T-cell (primary cell): ENCODE measurements at places on chromosomes 4 and X. TPM values are rescaled to one million over a fixed set of nuclear protein-coding genes. Genes with fewer than 3 reads are reported as not detected.

GRCh38 chr4:95086551-95086950, 328.8 kb downstream of the BMPR1B start:
- H3K27me3 ChIP-seq: no peaks in the 10 kb centered on the region
- no peak for DNase-seq
- H3K27ac ChIP-seq: no peak overlapping the region

DNA sequence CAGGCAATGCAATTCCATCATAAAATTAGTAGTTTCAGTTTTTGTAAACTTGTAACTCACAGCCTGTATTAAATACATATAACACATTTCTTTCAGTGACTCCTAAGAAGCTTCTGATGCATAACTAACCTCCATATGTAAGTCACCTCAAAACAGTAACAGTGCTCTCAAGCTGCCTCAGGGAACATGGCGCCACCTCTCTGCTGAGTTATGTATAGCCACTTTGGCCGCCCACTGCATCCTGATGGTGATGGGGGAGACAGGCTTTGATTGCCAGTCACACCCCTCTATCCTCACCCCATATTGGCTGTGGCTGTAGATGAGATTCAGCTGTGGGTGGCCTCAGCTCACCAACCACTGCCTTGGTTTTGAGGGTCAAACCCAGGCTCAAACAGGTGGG, 54.3 kb downstream of the LRBA start:
- H3K4me1 ChIP-seq: no peaks in the 10 kb centered on the region
- DNase-seq: no peak
- no peaks in the 10 kb centered on the region for H3K36me3 ChIP-seq

DNA sequence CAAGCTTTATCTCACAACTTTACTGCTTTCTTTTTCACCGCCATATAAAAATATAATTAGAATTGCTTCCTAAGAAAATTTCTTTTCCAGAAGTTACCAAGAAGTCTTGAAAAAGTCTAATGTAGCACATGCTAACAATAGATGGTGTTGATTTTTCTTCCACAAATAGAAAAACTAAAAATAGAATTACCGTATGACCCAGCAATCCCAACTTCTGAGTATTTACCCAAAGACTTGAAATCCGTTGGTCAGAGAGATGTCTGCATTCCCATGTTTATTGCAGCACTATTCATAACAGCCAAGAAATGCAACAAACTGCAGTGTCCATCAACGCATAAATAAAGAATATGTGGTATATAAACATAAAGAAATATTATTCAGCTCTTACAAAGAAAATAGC, 17.8 kb upstream of the EDNRA start:
- H3K36me3 ChIP-seq: no peaks in the 10 kb centered on the region
- H3K4me3 ChIP-seq: no peak overlapping the region
- no peak for DNase-seq
- H3K27ac ChIP-seq: no peak overlapping the region
- no peaks in the 10 kb centered on the region for H3K27me3 ChIP-seq
- no peaks in the 10 kb centered on the region for H3K4me1 ChIP-seq

- H3K4me3 ChIP-seq: no peak overlapping the region
- no peak for DNase-seq
- no peaks in the 10 kb centered on the region for H3K27me3 ChIP-seq
- H3K36me3 ChIP-seq: no peaks in the 10 kb centered on the region
- H3K27ac ChIP-seq: peak overlapping the region; percentile 95
Measured at GRCh38 chr4:186203406-186203805, 12.0 kb downstream of the CYP4V2 start.

Gene THAP9
- 4.1 TPM for total RNA-seq

GRCh38 chr4:40763228-40763716, 13.5 kb downstream of the NSUN7 start:
- no peak overlapping the region for H3K4me3 ChIP-seq
- no peaks in the 10 kb centered on the region for H3K27me3 ChIP-seq
- H3K27ac ChIP-seq: no peak overlapping the region
- DNase-seq: no peak

Gene PF4V1
- not detected for total RNA-seq

Gene PAGE1
- not detected for total RNA-seq

Gene TRIM61
- 1.9 TPM for total RNA-seq

- H3K27ac ChIP-seq: no peak overlapping the region
- H3K4me3 ChIP-seq: no peak overlapping the region
- no peaks in the 10 kb centered on the region for H3K4me1 ChIP-seq
- H3K36me3 ChIP-seq: no peaks in the 10 kb centered on the region
- no peaks in the 10 kb centered on the region for H3K27me3 ChIP-seq
Measured at GRCh38 chr4:104719539-104720230, 225.0 kb upstream of the CXXC4 start.

DNA sequence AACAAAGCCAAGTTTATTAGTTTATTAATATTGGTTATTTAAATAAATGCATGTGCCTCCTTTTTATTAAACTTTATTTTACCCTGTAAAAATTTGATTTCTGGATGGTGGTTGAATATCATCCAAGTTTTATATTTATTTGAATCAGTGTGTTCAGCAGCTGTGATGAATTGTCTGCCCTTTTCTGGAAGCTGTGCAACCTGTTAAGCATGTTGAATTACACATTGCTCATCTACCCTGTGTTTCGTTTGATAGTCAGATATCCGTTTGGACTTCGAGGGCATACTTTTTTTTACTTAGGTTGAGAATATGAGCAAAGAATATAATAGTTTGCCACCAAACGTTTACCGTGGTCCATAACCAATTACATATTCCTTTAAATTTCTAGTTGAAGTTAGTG, 95.8 kb upstream of the TENM3 start:
- peaks cover 12% of the 10 kb centered on the region for H3K27me3 ChIP-seq
- H3K4me1 ChIP-seq: no peaks in the 10 kb centered on the region
- H3K4me3 ChIP-seq: no peak overlapping the region
- H3K27ac ChIP-seq: no peak overlapping the region

- H3K36me3 ChIP-seq: no peaks in the 10 kb centered on the region
- H3K27me3 ChIP-seq: peaks cover 25% of the 10 kb centered on the region
- H3K4me1 ChIP-seq: no peaks in the 10 kb centered on the region
- no peak overlapping the region for H3K27ac ChIP-seq
Measured at GRCh38 chr4:140579278-140579677, 10.5 kb upstream of the UCP1 start.

GRCh38 chr4:139521754-139522401, 34.1 kb downstream of the SETD7 start:
- H3K4me3 ChIP-seq: no peak overlapping the region
- peaks cover 17% of the 10 kb centered on the region for H3K4me1 ChIP-seq
- H3K36me3 ChIP-seq: peaks cover 2% of the 10 kb centered on the region
- H3K27me3 ChIP-seq: no peaks in the 10 kb centered on the region
- no peak for DNase-seq
- no peak overlapping the region for H3K27ac ChIP-seq

DNA sequence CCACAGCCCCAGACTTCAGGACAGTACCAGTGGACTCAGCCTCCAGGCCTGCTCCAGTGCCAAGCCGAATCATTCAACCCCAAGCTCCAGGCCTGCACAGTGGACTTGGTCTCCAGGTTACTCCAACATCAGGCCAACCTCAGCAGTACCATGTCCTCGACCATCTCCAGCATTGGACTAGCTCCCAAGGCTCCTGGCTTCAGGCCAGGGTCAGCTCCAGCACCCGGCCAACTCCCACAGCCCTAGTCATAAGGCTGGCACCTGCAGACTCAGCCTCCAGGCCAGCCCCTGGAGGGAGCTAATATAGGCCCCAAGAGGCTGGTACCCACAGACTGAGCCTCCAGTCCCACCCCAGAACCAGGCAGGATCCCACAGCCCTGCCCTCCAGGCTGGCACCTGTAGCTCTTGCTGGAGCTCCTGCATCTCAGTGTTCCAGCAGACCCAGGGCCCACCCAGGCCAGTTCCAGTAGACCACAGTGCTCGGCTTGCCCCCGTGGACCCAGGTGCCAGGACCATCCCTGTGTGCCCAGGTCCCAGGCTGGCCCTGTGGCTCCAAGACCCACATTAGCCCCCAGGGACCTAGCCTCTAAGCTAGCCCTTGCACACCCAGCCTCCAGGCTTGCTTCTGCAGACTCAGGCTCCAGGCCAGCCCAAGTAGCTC, 25.6 kb downstream of the ZMAT1 start:
- no peaks in the 10 kb centered on the region for H3K27me3 ChIP-seq
- DNase-seq: no peak
- no peaks in the 10 kb centered on the region for H3K36me3 ChIP-seq
- H3K4me3 ChIP-seq: no peak overlapping the region

Gene CYP4V2
- 30.3 TPM for total RNA-seq

DNA sequence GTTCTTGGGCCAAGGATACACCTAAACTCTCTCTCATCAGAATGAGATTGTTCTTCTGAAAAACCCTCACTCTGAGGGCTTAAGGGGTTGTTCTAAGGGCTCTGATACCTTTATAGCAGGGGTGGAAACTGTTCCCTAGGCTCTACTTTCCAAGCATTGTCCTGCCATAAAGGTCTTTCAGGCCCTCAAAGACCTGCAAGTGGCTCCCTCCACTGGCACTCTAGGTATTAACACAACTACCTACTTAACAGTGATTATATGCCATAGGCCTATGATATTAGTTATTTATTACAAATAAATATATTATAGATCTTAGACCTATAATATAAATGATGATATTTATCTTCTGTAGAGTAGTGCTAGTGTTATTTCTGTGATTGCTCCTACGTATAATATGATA, 473.7 kb upstream of the RPS6KA3 start:
- H3K27ac ChIP-seq: no peak overlapping the region
- H3K4me1 ChIP-seq: no peaks in the 10 kb centered on the region
- no peak overlapping the region for H3K4me3 ChIP-seq
- H3K27me3 ChIP-seq: no peaks in the 10 kb centered on the region

Gene MAGEA4
- total RNA-seq: not detected

- H3K27me3 ChIP-seq: no peaks in the 10 kb centered on the region
- H3K4me1 ChIP-seq: peaks cover 9% of the 10 kb centered on the region
- H3K27ac ChIP-seq: no peak overlapping the region
- H3K36me3 ChIP-seq: no peaks in the 10 kb centered on the region
- no peak overlapping the region for H3K4me3 ChIP-seq
Measured at GRCh38 chrX:15497865-15498264, 2.7 kb upstream of the BMX start.

GRCh38 chr4:148443512-148444295, 1.5 kb upstream of the NR3C2 start:
- no peak for DNase-seq
- H3K4me3 ChIP-seq: peak overlapping the region; percentile 95
- peak overlapping the region; percentile 92 for H3K27ac ChIP-seq
- H3K36me3 ChIP-seq: no peaks in the 10 kb centered on the region
- H3K27me3 ChIP-seq: peaks cover 10% of the 10 kb centered on the region
- peaks cover 18% of the 10 kb centered on the region for H3K4me1 ChIP-seq

Gene LGI2
- total RNA-seq: not detected

Gene SMIM10L2A
- total RNA-seq: 3.2 TPM

Gene ANXA10
- total RNA-seq: not detected

- H3K4me3 ChIP-seq: no peak overlapping the region
- no peak overlapping the region for H3K27ac ChIP-seq
- DNase-seq: no peak
- no peaks in the 10 kb centered on the region for H3K4me1 ChIP-seq
- no peaks in the 10 kb centered on the region for H3K27me3 ChIP-seq
- H3K36me3 ChIP-seq: no peaks in the 10 kb centered on the region
Measured at GRCh38 chrX:85309717-85310116, 65.9 kb downstream of the ZNF711 start.

- no peaks in the 10 kb centered on the region for H3K4me1 ChIP-seq
- no peak for DNase-seq
- H3K27me3 ChIP-seq: no peaks in the 10 kb centered on the region
- H3K36me3 ChIP-seq: no peaks in the 10 kb centered on the region
- H3K27ac ChIP-seq: no peak overlapping the region
Measured at GRCh38 chr4:5217421-5217820, 166.1 kb downstream of the STK32B start.

DNA sequence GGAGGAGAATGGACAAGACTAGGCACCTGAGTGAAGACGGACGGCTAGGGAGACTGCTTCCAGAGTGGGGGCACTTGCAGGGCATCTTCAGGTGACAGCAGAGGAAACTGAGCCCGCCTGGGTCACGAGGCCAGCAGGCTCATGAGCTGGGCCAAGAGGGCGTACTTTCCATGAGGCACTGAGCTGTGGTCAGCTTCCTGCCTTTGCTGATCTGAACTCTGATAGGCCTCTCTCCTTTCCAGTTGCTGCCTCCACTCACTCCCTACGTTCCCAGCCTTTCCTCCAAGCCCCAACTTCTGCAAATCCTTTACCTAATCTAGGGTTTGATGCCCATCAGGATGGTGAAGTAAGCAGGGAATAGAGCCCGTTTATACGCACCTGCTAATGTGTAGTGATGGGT, 1.4 kb upstream of the L1CAM start:
- no peak overlapping the region for H3K27ac ChIP-seq
- H3K36me3 ChIP-seq: no peaks in the 10 kb centered on the region
- no peak for DNase-seq
- H3K4me3 ChIP-seq: no peak overlapping the region
- H3K4me1 ChIP-seq: peaks cover 22% of the 10 kb centered on the region

- no peak for DNase-seq
- no peaks in the 10 kb centered on the region for H3K27me3 ChIP-seq
- no peaks in the 10 kb centered on the region for H3K4me1 ChIP-seq
- H3K4me3 ChIP-seq: no peak overlapping the region
Measured at GRCh38 chr4:108954880-108955279, 192.0 kb upstream of the ETNPPL start.

GRCh38 chrX:144738246-144738645, 509.1 kb upstream of the SPANXN1 start:
- H3K27me3 ChIP-seq: no peaks in the 10 kb centered on the region
- H3K4me1 ChIP-seq: no peaks in the 10 kb centered on the region
- no peak overlapping the region for H3K4me3 ChIP-seq
- no peak for DNase-seq

DNA sequence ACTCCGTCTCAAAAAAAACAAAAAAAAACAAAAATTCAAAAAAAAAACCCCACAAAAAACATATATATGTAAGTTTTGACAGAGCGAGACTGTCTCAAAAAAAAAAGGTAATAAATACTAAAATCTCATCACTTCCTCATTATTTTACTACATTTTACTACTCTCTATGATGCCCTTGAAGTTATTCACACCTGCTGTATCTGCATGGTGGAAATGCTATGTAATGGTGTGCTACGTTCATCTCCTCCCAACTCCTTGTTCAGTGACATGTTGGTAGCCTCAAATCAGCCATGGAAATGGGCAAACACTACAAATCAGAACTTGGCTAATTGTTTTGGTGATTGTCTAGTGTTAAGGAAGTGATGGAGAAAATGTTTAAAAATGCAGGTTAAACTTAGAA, 11.8 kb downstream of the RPS4X start:
- no peak for DNase-seq
- H3K36me3 ChIP-seq: peaks cover 18% of the 10 kb centered on the region
- no peak overlapping the region for H3K4me3 ChIP-seq
- H3K27ac ChIP-seq: no peak overlapping the region
- no peaks in the 10 kb centered on the region for H3K27me3 ChIP-seq

DNA sequence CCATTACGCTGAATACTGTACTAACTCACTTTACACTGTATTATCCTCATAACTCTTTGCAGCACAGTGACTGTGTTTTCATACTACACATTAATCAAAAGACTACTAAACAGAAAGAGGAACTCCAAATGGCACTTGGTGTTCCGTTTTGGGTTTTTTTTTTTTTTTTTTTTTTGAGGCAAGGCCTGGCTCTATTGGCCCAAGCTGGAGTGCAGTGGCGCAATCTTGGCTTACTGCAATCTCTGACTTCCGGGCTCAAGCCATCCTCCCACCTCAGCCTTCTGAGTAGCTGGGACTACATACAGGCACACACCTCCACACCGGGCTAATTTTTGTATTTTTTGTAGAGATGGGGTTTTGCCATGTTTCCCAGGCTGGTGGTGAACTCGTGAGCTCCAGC, 10.7 kb downstream of the KLHL8 start:
- peaks cover 7% of the 10 kb centered on the region for H3K4me1 ChIP-seq
- no peaks in the 10 kb centered on the region for H3K36me3 ChIP-seq
- no peaks in the 10 kb centered on the region for H3K27me3 ChIP-seq
- H3K4me3 ChIP-seq: no peak overlapping the region
- DNase-seq: peak; percentile 39

- H3K36me3 ChIP-seq: no peaks in the 10 kb centered on the region
- H3K4me3 ChIP-seq: no peak overlapping the region
- DNase-seq: no peak
- H3K27me3 ChIP-seq: peaks cover 3% of the 10 kb centered on the region
Measured at GRCh38 chr4:40401631-40402030, 66.5 kb downstream of the CHRNA9 start.

Gene HTATSF1
- 28.8 TPM for total RNA-seq
